Liver (tissue), 10 donors: ENCODE measurements at places on chromosomes 4 and X. TPM values are rescaled to one million over a fixed set of nuclear protein-coding genes. Genes with fewer than 3 reads are reported as not detected.

The INTU gene
- 0.97 TPM for polyA plus RNA-seq

The GAGE1 gene
- polyA plus RNA-seq, result not detected

The GPR78 gene
- not detected for polyA plus RNA-seq

The HAND2 gene
- polyA plus RNA-seq, result 2.9 TPM

The CXXC4 gene
- 1.2 TPM for polyA plus RNA-seq

The ZCCHC13 gene
- polyA plus RNA-seq, result not detected

The PASD1 gene
- not detected for polyA plus RNA-seq

DNA sequence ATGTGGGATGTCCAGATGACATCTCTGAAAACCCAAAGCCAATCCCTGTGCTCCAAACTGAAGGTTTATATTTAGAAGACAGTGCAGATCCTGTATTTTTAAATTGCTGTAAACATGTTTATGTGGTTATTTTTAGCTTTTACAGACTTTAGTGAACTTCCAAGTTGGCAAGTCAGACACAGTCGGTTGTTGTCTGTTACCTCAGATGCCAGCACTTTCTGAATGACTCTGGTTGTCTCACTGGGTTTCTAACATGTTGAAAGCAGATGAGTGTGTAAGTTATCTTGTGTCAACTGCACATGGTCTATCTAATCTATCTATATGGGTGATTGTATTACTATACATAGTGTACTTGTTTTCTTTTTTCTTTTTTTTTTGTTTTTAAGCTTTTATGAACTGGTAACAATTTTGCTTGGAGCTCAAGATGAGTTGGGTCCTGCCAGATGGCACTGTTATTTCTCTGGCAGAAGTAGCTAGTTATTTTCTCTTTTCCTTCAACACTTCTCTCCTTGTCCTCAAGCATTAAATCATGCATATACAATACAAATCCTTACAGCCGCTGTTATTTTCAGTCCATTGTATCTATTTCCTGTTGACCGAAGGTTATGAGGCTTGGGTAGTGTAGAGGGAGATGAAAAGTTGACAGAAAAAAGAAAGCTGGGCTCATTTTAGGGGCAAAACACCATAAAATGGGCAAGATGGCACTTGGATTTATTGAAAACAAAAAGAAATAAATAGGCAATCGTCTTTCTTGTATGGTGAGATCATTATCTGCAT lies 66.3 kb downstream of the GAB1 start:
- H3K27me3 ChIP-seq, result no peaks in the 10 kb centered on the region
- no peaks in the 10 kb centered on the region for H3K36me3 ChIP-seq
- peaks cover 7% of the 10 kb centered on the region for H3K4me1 ChIP-seq
- no peak overlapping the region for H3K27ac ChIP-seq

- H3K36me3 ChIP-seq, result peaks cover 17% of the 10 kb centered on the region
- no peaks in the 10 kb centered on the region for H3K27me3 ChIP-seq
- no peak for DNase-seq
- H3K27ac ChIP-seq, result no peak overlapping the region
Observed at GRCh38 chr4:76997077-76997476, 47.5 kb downstream of the SEPTIN11 start.

- no peaks in the 10 kb centered on the region for H3K36me3 ChIP-seq
- no peak for DNase-seq
- no peak overlapping the region for H3K27ac ChIP-seq
- no peaks in the 10 kb centered on the region for H3K4me1 ChIP-seq
- no peaks in the 10 kb centered on the region for H3K27me3 ChIP-seq
Observed at GRCh38 chrX:133214301-133214700, 3.9 kb downstream of the TFDP3 start.

DNA sequence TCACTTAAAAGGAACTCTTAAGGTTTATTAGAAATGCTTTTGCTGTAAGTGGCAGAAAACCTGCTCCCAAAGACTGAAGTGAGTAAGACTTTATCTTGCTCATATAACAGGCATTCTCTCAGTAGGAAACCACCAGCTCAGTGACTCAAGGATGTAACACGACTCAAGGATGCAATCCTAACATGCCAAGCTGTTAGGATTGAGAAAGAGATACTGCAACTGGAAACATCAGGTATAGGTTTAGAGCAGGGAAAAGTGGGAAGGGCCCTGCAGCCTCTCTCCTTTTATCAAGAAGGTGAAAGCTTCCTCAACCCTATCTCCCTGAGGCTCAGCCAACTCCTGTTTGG lies 11.9 kb upstream of the SLC9A7 start:
- no peaks in the 10 kb centered on the region for H3K36me3 ChIP-seq
- no peak overlapping the region for H3K27ac ChIP-seq

DNA sequence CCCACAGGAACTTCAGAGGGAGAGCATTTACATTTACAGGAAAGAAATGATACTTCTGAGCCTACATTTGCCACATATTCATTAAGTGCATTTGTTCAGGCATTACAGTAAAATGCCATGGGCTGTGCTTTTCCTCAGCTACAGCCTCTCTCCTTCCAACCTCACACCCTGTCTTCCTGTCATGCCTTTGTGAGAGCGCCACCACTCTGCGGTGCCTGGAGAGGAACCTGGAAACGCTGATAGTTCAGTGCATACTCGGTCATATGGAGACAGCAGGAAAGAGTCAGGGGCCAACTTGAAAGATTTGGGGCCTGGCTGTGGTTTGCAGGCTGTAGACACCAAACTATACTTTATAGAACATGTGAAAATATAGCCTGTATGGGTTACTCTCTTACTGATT lies 40.5 kb downstream of the NFKB1 start:
- H3K27me3 ChIP-seq, result no peaks in the 10 kb centered on the region
- no peak for DNase-seq
- no peak overlapping the region for H3K4me3 ChIP-seq
- peaks cover 7% of the 10 kb centered on the region for H3K36me3 ChIP-seq
- H3K4me1 ChIP-seq, result no peaks in the 10 kb centered on the region

DNA sequence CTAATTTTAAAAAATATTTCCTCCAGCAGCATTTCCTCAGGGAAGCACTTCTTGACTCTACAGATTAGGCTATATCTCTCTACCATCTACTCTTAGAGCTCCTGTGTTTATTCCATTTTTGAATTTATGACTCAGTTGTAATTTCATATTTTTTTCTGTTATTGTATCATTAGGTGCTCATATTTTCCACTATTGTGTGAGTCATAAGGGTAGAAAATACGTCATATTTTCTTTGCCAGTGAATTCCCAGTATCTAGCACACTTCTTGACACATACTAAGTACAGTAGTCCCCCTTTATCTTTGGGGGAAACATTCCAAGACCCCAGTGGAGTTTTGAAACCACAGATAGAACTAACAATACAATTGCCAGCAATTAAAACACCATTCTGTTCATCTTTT lies 431.2 kb downstream of the GASK1B start:
- no peak overlapping the region for H3K4me3 ChIP-seq
- H3K27me3 ChIP-seq, result no peaks in the 10 kb centered on the region
- no peak for DNase-seq
- no peak overlapping the region for H3K27ac ChIP-seq

DNA sequence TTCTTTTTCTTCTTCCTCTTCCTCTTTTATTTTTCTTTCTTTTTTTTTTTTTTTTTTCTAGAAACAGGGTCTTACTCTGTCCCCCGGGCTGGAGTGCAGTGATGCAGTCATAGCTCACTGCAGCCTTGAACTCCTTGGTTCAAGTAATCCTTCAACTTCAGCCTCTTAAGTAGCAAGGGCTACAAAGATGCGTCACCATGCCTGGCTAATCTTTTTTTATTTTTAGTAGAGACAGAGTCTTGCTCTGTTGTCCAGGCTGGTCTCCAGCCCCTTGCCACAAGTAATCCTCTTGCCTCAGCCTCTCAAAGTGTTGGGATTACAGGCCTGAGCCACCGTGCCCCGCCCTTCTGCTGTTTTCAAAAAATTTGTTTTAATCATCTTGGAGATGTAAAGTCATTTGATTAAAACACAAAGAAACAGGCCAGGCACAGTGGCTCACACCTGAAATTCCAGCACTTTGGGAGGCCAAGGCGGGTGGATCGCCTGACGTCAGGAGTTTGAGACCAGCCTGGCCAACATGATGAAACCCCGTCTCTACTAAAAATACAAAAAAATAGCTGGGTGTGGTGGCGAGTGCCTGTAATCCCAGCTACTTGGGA lies 28.1 kb downstream of the SYNPO2 start:
- DNase-seq, result no peak
- no peak overlapping the region for H3K27ac ChIP-seq
- no peaks in the 10 kb centered on the region for H3K4me1 ChIP-seq
- H3K27me3 ChIP-seq, result no peaks in the 10 kb centered on the region
- no peak overlapping the region for H3K4me3 ChIP-seq

DNA sequence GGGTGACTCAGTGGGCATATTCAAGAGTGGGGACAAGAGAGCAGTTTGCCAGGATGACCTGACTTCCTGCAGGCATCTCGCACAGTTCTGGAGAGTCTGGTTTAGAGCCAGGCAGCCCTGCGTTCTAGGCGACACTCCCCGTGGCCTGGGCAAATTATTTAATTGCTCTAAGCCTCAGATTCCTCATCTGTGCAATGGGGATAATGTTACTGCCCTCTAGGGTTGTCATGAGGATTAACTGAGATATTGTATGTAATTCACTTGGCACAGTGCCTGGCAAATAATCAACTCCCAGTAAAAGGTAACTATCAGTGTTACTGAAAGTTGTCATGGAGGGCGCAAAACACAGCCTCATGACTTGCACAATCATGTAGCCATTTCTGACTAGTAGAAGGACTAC lies 48.8 kb upstream of the PITX2 start:
- no peaks in the 10 kb centered on the region for H3K4me1 ChIP-seq
- no peak overlapping the region for H3K4me3 ChIP-seq
- no peaks in the 10 kb centered on the region for H3K36me3 ChIP-seq
- DNase-seq, result no peak

- H3K27ac ChIP-seq, result no peak overlapping the region
- H3K4me1 ChIP-seq, result no peaks in the 10 kb centered on the region
- no peaks in the 10 kb centered on the region for H3K36me3 ChIP-seq
- DNase-seq, result no peak
- no peak overlapping the region for H3K4me3 ChIP-seq
- H3K27me3 ChIP-seq, result no peaks in the 10 kb centered on the region
Observed at GRCh38 chr4:111696505-111696904, 448.7 kb upstream of the FAM241A start.

DNA sequence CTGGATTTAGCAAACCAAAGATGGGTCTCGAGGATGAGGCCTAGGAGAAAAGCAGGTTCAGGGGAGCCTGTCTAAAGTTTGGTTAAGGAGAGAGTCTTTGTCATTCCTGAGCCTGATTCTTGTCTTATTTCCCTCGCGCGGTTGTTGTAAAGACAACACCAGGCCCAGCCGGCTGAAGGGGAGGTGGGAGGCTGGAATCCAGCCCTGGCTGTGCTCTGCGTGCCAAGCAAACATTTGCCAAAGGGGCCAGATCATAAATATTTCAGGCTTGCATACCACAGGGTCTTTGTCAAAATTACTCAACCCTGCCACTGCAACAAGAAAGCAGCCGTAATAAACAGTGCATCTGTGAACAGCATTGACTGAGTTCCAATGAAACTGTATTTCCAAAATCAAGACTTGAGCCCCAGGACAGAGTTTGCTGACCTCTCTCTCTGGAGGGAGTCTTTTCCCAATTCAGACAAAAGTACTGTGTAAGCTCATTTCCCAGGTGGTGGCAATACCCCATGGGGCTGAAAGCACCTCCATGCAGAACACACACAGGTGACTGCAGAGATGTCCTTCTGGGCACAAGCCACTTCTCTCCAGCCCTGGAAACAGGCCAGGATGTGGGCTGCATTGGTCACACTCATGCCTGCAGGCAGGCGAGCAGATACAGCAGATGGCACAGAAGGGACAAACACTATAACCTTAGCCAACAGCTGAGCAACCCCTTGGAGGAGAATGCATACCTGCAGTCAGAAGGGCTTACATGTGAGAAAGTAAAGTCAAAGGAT lies 320.3 kb downstream of the STK32B start:
- no peak overlapping the region for H3K4me3 ChIP-seq
- DNase-seq, result no peak
- no peaks in the 10 kb centered on the region for H3K4me1 ChIP-seq
- no peaks in the 10 kb centered on the region for H3K36me3 ChIP-seq

GRCh38 chrX:9710332-9710731 lies 55.3 kb downstream of the GPR143 start:
- no peak overlapping the region for H3K4me3 ChIP-seq
- DNase-seq, result no peak
- H3K4me1 ChIP-seq, result peaks cover 2% of the 10 kb centered on the region
- H3K27me3 ChIP-seq, result no peaks in the 10 kb centered on the region

DNA sequence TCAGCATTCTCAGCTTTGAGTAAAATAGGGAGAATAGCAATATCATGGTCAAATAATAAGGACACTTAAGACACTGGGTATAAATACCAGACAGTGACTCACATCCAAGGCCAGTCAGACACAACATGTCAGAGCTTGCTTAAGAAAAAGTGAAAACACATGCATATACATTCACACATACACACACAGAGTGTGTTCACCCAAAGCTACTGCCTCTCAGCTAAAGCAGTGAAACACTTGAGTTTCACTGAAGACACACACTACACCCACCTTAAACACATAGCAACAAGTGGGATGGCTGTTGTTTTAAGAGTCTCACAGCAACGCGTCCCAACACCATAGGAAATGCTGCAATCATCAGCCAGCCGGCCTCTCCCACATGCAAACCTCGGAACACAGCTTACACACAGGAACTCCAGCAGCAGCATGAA lies 14.4 kb downstream of the SHROOM4 start:
- no peak overlapping the region for H3K27ac ChIP-seq
- H3K4me1 ChIP-seq, result no peaks in the 10 kb centered on the region
- H3K36me3 ChIP-seq, result no peaks in the 10 kb centered on the region

DNA sequence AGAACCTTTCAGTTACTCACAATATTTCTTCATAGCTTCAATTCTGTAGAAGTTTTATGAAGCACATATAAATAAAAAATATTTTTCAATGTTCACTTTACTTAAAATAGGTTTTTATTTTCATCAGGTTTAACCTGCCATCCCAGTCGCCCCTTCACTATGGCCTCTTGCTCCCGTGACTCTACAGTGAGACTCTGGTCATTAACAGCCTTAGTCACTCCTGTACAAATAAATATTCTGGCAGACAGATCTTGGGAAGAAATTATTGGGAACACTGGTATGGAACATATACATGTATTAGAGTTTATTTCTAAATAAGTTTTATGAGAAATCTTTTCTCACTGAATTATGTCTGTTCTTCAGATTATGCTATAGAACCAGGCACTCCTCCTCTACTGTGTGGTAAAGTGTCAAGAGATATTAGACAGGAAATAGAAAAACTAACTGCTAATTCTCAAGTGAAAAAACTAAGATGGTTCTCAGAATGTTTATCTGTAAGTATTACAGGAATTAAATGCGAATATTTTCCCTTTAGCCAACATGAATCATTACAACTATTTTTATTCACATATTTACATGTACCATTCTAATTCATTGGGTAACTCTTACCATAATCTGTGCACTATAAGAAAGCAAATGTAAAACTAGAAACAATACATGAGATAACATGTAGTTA lies 45.6 kb downstream of the SPATA4 start:
- H3K27ac ChIP-seq, result no peak overlapping the region
- H3K4me1 ChIP-seq, result no peaks in the 10 kb centered on the region
- H3K4me3 ChIP-seq, result no peak overlapping the region
- no peaks in the 10 kb centered on the region for H3K36me3 ChIP-seq
- no peak for DNase-seq

GRCh38 chrX:16594490-16594889 lies 55.5 kb upstream of the S100G start:
- no peak overlapping the region for H3K27ac ChIP-seq
- no peak for DNase-seq
- no peak overlapping the region for H3K4me3 ChIP-seq
- no peaks in the 10 kb centered on the region for H3K4me1 ChIP-seq
- H3K36me3 ChIP-seq, result no peaks in the 10 kb centered on the region
